ENCODE measurements at places on chromosomes 4 and X.

GRCh38 chr4:53986062-53986461, 78.3 kb downstream of the CHIC2 start:
- no peak for DNase-seq

GRCh38 chr4:78562687-78563086, 11.1 kb downstream of the ANXA3 start:
- no peak for DNase-seq

- no peak for DNase-seq
Measured at GRCh38 chr4:95251568-95251967, 297.2 kb downstream of the UNC5C start.

DNA sequence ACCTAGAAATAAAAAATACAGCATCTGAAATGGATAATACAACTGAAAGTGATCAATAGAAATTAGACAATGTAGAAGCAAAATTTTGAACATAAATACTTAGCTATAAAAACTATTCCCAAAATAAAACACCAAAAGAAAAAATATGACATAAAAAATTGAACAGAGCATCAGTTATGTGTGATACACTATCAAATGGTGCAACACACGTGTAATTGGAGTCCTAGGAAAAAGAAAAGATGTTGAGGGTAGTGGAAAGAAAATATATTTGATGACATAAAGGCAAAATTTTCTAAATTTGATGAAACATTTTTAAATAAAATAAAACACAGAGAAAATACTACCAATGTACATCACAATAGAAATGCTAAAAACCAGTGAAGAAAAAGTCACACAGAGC, 63.1 kb downstream of the NPY2R start:
- DNase-seq, result no peak

DNA sequence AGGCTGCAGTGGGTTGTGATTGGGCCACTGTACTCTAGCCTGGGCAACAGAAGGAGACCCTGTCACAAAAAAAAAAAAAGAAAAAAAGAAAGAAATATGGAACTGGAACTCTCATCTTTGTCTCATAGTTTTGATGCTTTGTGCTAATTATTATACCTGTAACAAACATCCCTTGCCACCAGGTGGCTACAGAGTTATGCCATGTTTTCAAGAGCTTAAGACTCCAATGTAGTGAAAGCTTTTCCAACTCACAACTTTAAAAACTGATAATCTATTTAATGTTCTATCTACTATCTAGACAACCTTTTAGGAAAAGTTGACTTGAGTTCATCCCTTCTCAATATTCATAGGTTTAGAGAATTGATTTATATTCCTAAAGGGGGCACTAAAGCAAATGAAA, 42.4 kb downstream of the HTR2C start:
- no peak for DNase-seq

DNA sequence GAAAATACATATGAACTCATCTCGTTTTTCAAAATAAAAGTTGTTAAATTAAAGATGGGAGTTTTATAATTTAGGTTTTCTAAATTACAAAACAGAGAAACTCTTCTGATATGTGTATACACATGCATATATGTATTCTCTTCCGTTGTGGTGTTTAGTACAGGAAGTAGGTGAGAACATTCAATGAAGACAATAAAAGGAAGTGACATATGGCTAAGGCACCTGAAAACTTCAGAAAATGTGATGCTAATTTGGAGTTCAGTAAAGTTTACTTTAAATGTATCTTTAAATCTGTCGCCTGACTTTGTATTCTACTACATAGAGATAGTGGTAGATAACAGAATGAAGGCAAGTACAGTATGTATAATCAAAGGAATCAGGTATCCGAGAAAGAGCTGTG, 33.5 kb upstream of the ITM2A start:
- no peak for DNase-seq

DNA sequence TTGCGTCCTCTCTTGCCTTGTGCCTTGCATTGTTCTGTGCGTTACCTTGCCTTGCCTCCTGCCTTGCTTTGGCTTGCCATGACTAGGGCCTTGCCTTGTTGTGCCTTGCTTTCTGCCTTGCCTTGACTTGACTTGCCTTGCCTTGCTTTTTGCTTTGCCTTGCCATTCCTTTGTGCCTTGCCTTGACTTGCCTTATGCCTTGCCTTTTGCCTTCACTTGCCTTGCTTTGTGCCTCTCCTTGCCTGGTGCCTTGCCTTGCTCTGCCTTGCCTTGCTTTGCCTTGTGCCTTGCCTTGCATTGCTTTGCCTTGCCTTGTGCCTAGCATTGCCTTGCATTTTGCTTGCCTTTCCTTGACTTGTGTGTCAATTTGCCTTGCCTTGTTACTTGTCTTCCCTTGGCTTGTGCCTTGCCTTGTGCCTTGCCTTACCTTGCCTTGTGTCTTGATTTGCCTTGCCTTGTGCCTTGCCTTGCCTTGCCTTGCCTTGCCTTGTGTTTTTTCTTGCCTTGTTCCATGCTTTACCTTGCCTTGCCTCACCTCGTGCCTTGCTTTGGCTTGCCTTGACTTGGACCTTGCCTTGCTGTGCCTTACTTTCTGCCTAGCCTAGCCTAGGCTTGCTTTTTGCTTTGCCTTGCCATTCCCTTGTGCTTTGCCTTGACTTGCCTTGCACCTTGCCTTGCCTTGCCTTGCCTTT, 95.8 kb downstream of the TAB3 start:
- DNase-seq, result no peak

GRCh38 chr4:186341655-186342054, 75.7 kb downstream of the F11 start:
- DNase-seq, result no peak

- no peak for DNase-seq
Measured at GRCh38 chr4:41784191-41784979, 35.9 kb upstream of the PHOX2B start.

DNA sequence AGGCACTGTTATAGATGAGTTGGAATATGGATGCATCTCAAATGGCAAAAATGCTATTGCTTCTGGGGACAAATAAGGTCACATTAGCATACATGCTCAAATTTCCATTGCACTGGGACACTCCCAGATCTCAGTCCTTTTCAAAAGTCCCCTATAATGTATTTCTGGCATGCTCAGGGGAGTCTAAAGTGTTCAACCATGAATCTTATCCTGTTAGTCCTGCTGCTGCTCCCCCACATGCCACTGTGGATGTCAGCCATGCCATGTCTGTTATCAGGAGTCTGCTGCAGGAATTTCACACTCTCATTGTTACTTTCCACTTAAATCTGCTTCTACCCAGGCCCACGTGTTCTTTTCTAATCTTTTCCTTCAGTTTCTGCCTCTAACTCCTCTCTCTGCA, 1000.6 kb downstream of the CCSER1 start:
- no peak for DNase-seq

GRCh38 chr4:163564221-163564720, 69.8 kb downstream of the TMA16 start:
- DNase-seq, result no peak

GRCh38 chr4:112509243-112510141, 6.5 kb downstream of the NEUROG2 start:
- no peak for DNase-seq

- no peak for DNase-seq
Measured at GRCh38 chrX:103442536-103442901, 66.2 kb downstream of the BEX3 start.

GRCh38 chr4:141258558-141258957, 37.9 kb downstream of the ZNF330 start:
- DNase-seq, result no peak

DNA sequence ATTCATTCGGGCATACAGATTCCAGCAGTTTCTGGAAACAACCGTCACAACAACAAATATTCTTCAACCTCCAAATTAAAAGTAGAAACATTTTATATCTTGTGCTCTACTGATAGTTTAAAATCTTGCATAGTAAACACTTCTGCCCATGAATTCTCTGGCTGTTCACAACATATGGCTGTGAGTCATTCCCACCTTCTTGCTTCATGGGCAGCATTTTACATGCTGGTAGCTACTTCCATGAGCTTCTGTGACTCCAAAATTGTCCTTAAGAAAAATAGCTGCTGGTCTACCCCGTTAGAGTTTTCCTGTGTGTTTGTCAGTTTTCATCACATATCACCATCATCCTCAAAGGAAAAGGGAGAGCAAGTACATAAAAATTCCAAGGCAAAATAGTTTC, 22.7 kb downstream of the PNPLA4 start:
- DNase-seq, result no peak

GRCh38 chrX:138756234-138756633, 44.7 kb upstream of the FGF13 start:
- no peak for DNase-seq

- no peak for DNase-seq
Measured at GRCh38 chr4:25100021-25100555, 60.2 kb downstream of the SEPSECS start.

DNA sequence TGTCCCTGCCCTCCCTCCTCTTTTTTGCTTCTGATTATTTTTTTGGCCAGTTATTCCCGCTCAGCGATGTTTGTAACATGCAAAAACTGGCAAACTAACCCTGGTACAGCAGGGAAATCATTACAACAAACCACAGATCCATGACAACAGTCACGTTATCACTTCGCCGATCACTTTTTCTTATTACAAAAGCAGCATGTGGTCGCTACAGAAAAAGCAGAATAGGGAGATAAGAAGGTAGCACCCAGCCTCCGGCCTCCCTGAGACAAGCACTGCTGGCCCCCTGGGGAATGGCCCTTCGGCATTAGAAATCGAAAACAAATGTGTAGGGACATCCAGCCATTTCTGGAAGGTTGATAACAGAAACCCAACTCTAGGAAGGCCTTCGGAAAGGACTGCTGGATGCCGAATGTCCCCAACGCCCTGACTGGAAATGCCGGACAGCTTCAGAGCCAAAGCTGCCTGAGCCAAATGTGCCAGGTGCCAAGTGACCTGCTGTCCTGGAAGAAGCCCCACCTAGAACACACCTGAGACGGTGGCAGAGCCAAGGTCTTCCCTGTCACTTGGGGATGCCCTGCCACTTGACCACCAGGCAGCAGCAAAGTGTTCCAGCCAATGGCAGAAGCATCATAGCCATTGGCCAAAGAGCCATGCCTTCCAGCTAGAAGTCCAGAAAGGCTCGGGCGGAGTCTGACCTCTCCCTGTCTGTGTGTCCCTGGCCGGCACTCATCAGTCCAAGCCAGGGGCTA, 2.9 kb downstream of the IDH3G start:
- no peak for DNase-seq

DNA sequence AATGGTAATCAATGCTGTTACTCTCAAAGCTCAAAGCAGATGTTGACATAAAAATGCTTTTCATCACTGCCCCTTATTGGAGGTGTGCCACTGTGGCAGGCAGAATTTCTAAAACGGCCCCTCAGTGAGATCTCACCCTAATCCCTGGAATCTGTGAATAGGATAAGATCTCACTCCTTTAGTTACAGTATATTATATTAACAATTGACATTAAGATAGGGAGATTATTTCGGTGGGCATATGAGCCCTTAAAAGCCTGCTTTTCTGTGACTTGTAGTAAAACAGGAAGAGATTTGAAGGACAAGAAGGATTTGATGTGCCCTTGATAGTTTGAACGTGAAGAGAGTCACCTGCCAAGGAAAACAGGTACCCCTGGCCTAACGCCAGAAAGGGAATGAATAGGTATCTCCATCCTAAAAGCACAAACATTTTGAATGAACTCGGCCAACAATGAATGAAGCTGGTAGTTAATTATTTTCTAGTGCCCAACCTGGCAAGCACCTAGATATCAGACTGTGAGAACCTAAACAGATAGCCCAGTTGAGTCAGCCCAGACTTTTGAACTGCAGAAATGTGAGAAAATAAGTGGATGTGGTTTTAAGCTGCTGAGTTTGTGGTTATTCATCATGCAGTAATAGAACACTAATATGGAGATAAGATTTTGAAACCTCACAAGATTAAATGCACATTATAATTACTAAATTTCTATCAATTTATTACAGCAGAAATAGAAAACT, 881.6 kb downstream of the PCDH18 start:
- no peak for DNase-seq

DNA sequence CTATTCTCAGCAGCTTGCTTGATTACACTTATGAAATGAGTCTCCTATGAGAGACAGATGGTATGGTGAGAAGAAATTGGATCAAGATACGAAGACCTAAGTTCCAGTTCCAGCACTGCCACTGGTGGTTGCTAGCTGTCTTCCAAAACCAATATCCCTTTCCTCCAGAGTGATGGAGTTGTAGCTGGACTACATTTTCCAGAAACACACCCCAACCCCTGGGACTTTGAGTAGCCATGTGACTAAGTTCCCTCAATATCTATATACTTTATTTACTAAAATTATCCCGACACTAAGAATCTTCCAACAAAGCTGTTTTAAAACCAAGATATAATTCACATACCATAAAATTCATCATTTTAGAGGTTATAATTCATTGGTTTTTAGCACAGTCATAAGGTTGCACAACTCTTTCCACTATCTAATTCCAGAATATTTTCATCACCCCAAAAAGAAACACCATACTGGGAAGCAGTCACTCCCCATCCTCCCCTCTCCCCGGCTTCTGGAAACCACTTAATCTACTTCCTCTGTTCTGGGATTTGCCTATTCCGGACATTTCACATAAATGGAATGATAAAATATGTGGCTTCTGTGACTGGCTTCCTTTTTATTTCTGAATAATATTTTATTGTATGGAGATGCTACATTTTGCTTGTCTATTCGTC, 118.0 kb downstream of the MANBA start:
- DNase-seq, result no peak

DNA sequence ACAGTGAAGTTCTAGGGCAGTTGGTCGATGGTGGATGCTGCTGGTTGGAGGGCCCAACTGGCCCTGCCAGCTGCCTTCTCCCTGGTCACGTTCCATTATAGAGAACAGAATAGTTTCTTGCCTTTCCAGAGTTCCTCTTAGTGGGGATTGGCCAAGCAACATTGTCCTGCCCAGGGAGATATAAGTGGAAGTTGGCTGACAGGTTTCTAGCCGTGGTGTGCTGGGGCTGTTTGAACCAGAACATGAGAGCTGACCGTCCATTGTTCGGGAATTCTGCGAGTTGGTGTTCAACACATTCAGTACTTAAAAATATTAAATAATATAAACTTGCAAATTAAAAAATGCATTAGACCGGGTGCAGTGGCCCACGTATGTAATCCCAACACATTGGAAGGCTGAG, 3.5 kb upstream of the AFAP1 start:
- DNase-seq, result no peak

GRCh38 chr4:112516066-112516470, at the start of gene NEUROG2:
TSS of gene NEUROG2 (minus strand) at chr4:112516180. CDS start at chr4:112515475, 705 bp downstream.
- no peak for DNase-seq

DNA sequence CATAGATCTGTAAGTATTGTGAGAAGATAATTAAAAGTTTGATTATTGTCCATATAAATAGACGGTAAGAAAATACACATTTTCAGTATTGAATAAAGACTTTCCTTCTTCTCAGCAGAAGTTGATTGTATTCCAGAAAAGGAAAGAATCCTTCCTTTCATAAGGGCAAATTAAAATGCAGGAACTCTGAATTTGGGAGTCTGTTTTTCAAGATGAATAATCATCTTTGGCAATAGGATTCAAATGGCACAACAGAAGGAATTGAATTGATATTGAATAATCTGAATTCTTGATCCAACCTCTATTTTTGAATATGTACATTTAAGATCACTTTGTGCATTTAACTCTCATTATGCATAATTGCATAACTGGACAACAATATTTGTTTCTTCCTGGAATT, 149.3 kb downstream of the DMD start:
- DNase-seq, result no peak
